ENCODE measurements at places on chromosomes 3 and 15.

GRCh38 chr15:89855948-89856347, 37.8 kb downstream of the AP3S2 start:
- no peak for DNase-seq

DNA sequence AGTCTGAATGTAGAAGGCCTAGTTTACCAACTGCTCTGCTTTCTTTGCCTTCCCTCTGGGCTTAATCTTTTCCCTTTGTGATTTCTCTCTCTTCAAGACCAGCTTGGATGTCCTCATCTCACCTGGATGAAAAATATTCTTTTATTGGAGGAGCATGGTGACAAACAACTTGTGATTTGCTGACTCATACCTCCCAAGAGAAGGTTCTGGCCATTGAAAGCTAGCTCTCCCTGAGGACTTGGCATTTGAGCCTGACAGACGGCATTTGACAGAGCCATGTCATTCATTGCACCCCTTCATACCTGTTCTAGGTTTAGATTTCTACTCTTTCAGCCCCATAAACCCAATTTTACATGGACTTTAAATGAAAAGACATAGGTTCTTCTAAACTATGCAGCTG, 33.3 kb downstream of the ATG7 start:
- no peak for DNase-seq

DNA sequence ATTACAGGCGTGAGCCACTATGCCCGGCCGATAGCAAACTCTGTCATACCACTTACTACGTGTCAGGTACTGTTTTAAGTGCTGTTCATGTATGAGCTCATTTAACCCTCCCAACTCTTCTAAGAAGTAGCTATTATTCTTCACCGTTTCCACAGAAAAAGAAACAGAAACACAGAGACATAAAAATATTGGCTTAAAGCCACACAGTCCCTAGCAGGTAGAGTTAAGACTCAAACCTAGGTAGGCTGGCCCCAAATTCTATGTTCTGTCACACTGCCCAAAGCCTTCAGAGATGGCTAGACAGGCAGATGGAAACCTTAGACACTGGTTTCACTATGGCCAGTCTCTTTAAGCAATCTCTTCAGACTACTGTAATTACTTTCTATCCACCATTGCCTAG, 149.8 kb upstream of the KCNMB2 start:
- DNase-seq: no peak

DNA sequence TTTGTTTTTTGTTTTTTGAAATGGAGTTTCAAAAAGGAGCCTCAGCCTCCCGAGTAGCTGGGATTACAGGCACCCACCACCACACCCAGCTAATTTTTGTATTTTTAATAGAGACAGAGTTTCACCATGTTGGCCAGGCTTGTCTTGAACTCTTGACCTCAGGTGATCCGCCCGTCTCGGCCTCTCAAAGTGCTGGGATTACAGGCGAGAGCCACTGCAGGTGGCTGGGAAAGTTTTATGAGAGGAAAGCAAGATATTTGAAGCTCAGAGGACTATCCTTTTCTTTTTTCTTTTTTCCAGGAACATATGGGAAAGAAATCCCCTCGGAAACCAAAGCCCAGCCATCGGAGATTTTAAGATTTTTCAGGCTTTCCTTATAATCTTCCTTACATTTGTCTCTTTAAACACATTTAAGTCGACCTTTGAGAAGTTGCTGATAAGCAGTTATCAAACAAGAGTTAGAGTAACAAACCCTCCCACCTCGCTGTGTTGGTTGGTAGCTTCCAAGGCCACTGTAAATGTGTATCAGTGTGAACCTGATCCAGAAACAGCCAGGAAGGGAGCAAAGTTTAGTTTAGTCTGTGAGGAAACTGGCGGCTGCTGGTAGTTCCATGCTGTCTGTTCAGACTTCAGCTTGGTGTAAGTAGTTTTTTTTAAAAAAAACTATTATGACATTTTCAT, 34.5 kb upstream of the MAP3K13 start:
- no peak for DNase-seq

GRCh38 chr3:106228271-106228670, 359.5 kb upstream of the CBLB start:
- no peak for DNase-seq

- no peak for DNase-seq
Observed at GRCh38 chr3:24137958-24138875, 193.1 kb downstream of the NR1D2 start.

GRCh38 chr15:61467823-61468222, 238.7 kb upstream of the RORA start:
- no peak for DNase-seq

GRCh38 chr3:105765308-105765639, 103.5 kb downstream of the CBLB start:
- DNase-seq: no peak

DNA sequence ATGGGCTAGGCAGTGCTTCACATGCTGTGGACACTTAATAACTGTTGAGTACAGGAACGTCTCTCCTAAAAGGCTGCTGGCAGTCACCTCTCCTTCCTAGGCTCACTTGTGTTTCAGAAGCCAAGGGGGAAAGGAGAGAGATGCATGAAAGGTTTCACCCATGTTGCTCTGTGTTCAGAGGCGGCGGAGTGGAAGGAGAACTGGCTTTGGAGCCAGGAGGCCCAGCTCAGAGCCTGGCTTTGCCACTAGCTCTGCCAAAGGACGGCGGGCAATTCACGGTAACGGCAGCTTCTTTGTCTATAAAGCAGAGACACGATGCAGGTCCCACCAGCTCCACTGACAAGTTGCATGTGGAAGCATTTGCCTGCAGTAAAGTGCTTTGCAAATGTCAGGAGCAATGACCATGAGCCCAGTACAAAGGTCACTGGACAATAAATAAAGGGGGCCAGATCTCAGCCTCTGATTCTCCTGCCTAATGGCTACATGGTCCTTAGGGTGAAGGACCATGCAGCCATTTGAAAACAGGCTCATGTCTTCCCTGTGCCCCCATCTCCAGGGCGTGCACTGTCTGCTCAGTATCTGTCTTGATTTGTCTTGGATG, 171.7 kb upstream of the TLE3 start:
- DNase-seq: no peak

- DNase-seq: no peak
Observed at GRCh38 chr15:98009169-98009568, 48.7 kb downstream of the ARRDC4 start.

DNA sequence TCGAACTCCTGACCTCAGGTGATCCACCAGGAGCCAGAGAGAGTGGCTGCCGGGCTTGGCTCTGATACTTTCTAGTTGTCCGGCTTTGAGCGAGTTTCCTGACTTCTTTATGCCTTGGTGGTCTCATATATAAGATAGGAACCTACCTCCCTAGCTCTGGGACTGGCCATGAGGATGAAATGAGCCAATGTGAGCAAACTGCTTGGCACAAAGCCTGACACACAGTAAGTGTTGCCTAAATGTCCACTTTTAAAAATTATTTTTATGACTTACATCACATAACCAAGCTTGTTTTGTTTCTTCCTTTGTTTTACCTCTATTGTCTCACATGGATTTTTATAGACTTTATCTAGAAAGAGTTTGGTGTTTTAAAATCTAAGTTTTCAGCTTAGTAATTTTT, 42.1 kb upstream of the CCDC174 start:
- DNase-seq: no peak

DNA sequence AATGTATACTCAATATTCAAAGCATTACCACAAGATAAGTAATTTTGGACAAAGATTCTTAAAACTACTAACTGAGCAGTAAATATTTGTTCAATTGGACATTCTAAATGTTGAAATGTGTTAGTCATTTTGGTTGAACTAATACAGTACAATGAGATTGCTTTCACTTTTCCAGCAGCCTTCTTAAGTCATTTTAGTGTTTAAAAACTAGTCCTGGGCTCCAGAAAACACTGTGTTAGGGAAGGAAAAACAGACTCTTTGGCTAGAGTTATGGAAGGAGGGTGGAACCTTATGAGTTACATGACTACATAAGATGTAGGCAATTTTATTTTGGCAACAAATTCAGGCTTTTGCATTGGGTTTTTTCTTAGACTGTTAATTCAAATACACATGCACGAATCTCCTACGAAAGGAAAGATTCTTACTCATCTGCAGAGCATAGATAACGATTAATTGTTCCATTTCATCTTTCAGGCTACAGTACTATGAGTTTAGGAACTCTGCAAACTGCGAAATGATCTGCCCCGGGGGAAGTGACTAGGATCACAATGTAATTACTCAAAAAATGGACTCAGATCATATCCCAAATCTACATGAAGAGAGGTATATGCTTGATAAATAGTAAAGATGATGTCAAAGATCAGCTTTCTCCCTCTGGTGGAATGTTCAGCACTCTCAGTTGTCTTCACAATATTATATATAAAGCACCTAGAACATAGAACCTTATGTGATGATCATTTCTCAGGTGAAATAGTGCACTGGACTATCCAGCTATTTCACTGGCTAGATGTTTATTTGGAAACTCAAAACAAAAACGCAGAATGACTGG, 492.8 kb upstream of the MDFIC2 start:
- DNase-seq: no peak

GRCh38 chr3:156120528-156121251, at the start of gene KCNAB1:
KCNAB1 (plus strand) TSS chr3:156120578.
- no peak for DNase-seq

GRCh38 chr3:109921509-109921908, 584.2 kb upstream of the DPPA4 start:
- DNase-seq: peak; percentile 15

GRCh38 chr15:63457379-63457778, 47.0 kb upstream of the USP3 start:
- no peak for DNase-seq

DNA sequence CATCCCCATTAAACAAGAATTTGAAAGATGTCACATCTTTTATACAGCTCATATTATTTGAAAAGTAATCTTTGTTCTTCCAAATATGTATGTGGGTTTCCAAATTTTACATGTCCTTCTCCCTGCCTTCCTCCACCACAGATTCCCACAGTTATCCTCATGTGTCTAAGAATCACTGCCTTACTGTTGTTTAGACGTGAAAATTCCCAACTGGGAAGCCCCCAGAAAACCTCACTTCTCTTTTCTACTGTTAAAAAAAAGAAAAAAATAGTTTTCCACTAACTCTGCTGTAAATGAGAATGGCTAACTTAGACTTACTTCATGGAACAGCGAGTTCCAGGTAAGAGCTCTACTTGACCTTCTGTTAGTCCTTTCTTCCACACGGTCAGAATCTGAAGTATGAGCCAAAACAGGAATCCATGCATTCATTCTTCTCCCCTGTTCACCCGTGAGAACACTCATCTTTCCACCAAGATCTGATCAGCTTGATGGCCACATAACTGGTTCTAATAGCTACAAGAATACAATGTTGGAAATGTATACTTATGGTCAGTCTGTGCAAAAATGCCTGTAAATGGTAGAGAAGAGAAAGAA, 17.9 kb upstream of the CSTA start:
- no peak for DNase-seq

- DNase-seq: peak; percentile 23
Observed at GRCh38 chr15:28984421-28985315, 98.9 kb downstream of the APBA2 start.

DNA sequence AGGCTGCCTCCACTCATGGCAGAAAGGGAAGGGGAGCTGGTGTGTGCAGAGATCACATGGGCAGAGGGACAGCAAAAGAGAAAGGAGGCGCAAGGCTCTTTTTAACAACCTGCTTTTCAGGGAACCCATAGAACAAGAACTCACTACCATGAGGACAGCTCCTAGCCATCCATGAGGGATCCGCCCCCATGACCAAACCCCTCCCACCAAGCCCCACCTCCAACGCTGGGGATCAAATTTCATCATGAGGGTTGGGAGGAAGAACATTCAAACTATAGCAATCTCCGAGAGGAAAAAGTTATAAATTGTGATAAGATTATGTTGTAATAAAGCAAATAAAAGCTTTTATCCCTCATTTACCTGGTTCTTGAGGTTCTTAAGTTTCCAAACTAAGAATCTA, 84.7 kb upstream of the LMCD1 start:
- DNase-seq: no peak

GRCh38 chr3:62601238-62602070, 228.1 kb upstream of the FEZF2 start:
- DNase-seq: no peak

DNA sequence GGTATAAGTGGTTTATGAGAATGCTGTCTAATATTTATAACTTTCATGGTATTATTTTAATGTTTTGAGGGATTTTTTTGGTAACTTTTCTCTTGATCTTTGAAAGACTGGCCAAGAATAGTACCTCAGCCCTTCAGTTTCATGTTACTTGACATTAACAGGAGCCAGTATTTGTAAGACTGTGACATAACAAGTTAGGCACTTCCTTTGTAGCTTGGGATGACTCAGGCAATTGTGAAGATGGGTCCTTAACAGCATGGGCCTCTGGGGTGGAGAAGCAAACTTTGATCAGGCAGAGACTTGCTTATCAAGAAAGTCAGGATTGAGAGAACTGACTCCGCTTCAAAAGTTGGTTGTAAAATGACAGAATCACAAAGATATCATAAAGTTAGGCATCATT, 9.5 kb downstream of the LRRC49 start:
- no peak for DNase-seq

DNA sequence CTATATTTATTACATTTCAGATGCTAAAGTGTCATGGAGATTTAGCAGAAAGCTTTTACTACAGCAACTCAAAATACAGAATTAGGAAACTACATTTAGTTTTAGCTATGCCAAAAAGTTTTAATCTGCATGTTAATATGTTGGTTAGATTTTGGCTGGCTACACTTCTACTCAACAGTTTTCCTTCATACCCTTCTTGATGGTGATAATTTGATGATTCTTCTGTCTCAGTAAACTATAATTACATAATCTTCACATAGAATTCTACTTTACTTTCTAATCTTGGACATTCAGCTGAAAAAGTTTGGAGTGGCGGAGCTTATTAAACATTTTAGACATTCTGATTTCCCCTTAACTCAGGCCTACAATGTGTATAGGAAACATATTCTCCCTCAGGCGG, 10.0 kb upstream of the UTS2B start:
- DNase-seq: no peak

- DNase-seq: no peak
Observed at GRCh38 chr15:78327466-78327865, 12.7 kb upstream of the CRABP1 start.

GRCh38 chr3:82942041-82942440, 1180.6 kb upstream of the GBE1 start:
- DNase-seq: no peak

All from SHP77 treated with DMSO at 0.1 percent for 48 hours (cell line).